SK-N-SH (cell line): ENCODE measurements at places on chromosomes 2 and 18. TPM values are rescaled to one million over a fixed set of nuclear protein-coding genes. Genes with fewer than 3 reads are reported as not detected.

GDF7 gene
- 0.02 and 0.03 TPM in 2 replicates for polyA plus RNA-seq

SNORC gene
- polyA plus RNA-seq = 1.2 and 1.3 TPM in 2 replicates

SLC39A10 gene
- 12.3 and 19.3 TPM in 2 replicates for polyA plus RNA-seq

RIOK3 gene
- 12.3 and 16.5 TPM in 2 replicates for polyA plus RNA-seq

DNAJC10 gene
- 30.8 and 41.5 TPM in 2 replicates for polyA plus RNA-seq

VPS54 gene
- 5.3 and 8.0 TPM in 2 replicates for polyA plus RNA-seq

TEKT4 gene
- not detected in 2 replicates for polyA plus RNA-seq

MITD1 gene
- polyA plus RNA-seq = 11.8 and 15.7 TPM in 2 replicates

LRP1B gene
- 0.19 and 0.28 TPM in 2 replicates for polyA plus RNA-seq
